ENCODE measurements at places on chromosomes 3 and 15. TPM values are rescaled to one million over a fixed set of nuclear protein-coding genes. Genes with fewer than 3 reads are reported as not detected.

GRCh38 chr3:144241404-144241803 lies 269.8 kb downstream of the DIPK2A start:
- no peaks in the 10 kb centered on the region for H3K27me3 ChIP-seq
- H3K36me3 ChIP-seq: no peaks in the 10 kb centered on the region
- H3K27ac ChIP-seq: no peak overlapping the region

GRCh38 chr3:23490459-23490858 lies 287.3 kb downstream of the UBE2E2 start:
- peaks cover 11% of the 10 kb centered on the region for H3K36me3 ChIP-seq
- H3K27ac ChIP-seq: no peak overlapping the region
- peaks cover 2% of the 10 kb centered on the region for H3K4me1 ChIP-seq
- no peak for DNase-seq
- no peak overlapping the region for H3K4me3 ChIP-seq

- peaks cover 2% of the 10 kb centered on the region for H3K4me1 ChIP-seq
- peaks cover 87% of the 10 kb centered on the region for H3K27me3 ChIP-seq
Observed at GRCh38 chr3:128487813-128488635, 5.0 kb downstream of the GATA2 start.

MDFIC2 gene
- not detected for total RNA-seq

SLC9C1 gene
- total RNA-seq: 0.15 TPM
